T follicular helper cell (primary cell): ENCODE measurements at places on chromosomes 11 and 22.

GRCh38 chr11:96413408-96413807 lies 23.6 kb downstream of the JRKL start:
- no peak for DNase-seq

DNA sequence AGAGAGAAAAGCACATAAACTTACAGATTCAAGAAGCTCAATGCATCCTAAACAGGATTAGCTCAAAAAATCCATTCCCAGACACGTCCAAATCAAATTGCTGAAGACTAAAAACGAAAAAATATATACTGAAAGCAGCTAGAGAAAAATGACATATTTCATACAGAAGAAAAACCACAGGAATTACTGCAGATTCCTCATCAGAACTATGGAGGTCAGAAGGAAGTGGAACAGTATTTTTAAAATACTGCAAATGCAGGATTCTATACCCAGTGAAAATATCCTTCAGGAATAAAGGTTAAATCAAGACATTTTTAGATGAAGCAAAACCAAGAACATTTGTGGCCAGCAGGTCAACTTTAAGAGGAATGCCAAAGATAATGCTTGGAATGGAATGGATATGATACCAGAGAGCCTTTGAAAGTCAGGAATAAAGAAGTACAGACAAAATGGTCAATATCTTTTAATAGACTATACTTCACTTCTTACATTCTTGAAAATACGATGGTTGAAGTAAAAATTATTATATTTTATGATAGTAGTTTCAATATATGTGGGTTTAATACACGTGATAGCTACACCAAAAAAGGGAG lies 352.9 kb downstream of the CTTN start:
- DNase-seq = no peak

GRCh38 chr22:45154383-45154782 lies 9.3 kb upstream of the NUP50 start:
- DNase-seq = no peak

GRCh38 chr11:32052215-32052614 lies 38.7 kb upstream of the RCN1 start:
- DNase-seq = peak; percentile 21
